ENCODE measurements at places on chromosomes 11 and 22. TPM values are rescaled to one million over a fixed set of nuclear protein-coding genes. Genes with fewer than 3 reads are reported as not detected.
A peak's percentile ranks its signal among the peaks of the same experiment; 100 is the strongest.

Gene GLB1L3
- total RNA-seq, result 33.1 TPM

DNA sequence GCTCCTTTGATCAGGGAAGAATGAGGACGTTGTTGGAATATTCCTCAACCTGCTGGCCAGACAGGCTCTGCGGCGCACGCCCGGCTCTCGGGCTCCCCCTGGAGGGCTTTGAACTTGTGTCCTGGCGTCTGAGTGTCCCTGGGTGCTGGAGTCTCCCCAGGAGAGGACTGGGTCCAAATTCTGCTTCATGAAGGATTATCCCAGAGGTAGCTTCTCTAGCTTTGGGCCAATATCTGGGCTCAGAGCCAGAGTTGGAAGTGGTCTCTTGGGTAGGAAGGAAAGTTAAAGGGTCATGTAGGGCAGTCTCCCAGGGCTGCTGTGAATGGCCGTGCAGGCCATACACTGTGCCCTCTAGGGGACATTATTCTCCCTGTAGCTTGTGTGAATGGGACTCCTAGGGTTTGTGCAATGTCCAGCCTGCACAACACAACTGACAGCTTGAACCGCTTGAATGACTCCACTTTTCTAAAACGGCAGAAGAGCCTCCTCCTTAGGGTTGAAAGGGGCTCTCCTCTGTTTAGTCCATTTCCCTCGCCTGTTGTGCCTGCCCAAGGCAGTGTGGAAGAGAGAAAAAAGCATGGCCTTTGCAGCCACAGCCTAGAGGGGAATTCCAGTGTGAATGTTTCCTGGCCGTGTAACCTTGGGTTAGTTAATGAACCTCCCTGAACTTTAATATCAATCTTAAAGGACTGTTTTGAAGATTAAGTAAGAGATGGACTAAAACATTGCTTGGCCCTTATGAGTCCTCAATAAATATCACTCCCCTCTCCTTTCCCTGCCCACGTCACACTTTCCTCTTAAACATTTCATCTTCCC is 111.2 kb upstream of the THY1 start:
- peak; percentile 92 for DNase-seq

DNA sequence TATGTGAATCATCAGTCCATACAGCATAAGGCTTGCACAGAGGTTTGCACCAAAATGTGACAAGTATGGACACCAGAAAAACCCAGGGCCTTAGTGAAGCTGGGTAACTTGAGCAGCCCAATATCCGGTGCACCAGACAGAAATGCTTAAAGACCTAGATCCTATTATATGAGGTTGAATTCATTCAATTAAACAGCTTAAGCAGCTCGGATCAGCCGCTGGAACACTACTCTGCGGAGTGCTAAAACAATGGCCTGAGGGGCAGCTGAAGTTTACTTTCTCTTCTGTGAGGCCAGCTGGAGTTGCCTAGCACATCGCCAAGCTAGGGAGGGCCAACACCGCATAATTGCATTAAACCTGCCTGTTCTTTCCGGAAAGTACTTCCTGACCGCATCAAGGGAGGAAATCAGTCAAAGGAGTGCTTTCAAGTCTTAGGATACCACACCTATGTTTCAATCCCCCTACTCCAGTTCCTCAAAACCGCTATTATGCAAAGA is 17.0 kb upstream of the FAM181B start:
- peak; percentile 35 for DNase-seq

Gene FXYD2
- total RNA-seq, result 0.12 TPM

DNA sequence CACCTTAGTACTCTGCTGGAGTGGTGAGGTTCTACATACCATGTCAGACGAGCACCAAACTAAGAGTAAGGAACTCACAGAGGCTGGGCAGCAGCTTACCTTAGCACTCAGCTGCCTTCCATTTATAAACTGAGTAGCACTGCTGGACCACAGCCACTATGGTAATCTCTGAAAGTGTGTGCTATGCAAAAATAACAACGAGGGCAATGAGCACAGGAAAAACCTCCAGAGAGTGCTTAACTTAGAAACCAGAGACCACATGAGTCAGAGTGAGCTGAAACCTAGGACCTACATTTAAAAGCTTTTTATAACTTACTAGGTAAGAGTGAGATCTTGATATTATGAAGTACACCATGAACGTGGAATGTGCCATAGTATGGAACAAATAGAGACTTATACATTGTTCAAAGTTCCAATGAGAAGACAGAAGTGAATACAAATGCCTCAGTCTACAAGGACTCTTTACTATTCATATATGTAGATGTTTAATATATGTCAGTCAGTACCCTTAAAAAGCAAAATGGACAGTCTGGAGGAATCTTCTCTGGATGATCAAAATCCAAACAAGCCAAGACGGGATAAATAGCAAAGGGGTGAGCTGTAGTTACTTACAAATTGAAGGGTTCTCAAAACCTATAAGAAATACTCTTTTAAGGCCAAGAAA is 17.2 kb upstream of the CD59 start:
- DNase-seq, result no peak

GRCh38 chr11:57278721-57279095 is 41.7 kb upstream of the APLNR start:
- DNase-seq, result peak; percentile 29

GRCh38 chr11:65501186-65501471 is 2.3 kb downstream of the MALAT1 start:
- DNase-seq, result no peak

Gene CD6
- total RNA-seq, result 1.9 TPM
